ENCODE measurements at places on chromosomes 5 and 9. TPM values are rescaled to one million over a fixed set of nuclear protein-coding genes. Genes with fewer than 3 reads are reported as not detected.

Gene PCDHA4
- 10.7 TPM for polyA plus RNA-seq

Gene PCDHA1
- polyA plus RNA-seq = 5.3 TPM

Gene SPATA31D4
- polyA plus RNA-seq = not detected

Gene FAF2
- polyA plus RNA-seq = 44.3 TPM

Gene OTP
- not detected for polyA plus RNA-seq

Gene FOXD4
- polyA plus RNA-seq = not detected

Gene ADGRV1
- 36.2 TPM for polyA plus RNA-seq

Gene DMAC1
- 101 TPM for polyA plus RNA-seq

Gene BNIP1
- 42.9 TPM for polyA plus RNA-seq

Gene PCDHGA6
- polyA plus RNA-seq = 0.30 TPM

Gene SERF1B
- 201 TPM for polyA plus RNA-seq

Gene OSMR
- polyA plus RNA-seq = 3.1 TPM

Gene EEIG1
- polyA plus RNA-seq = 4.2 TPM

Gene MYMK
- not detected for polyA plus RNA-seq

Gene IL5
- polyA plus RNA-seq = not detected

Gene BTNL9
- not detected for polyA plus RNA-seq

Gene DDX4
- not detected for polyA plus RNA-seq

Gene IRX2
- 2.1 TPM for polyA plus RNA-seq

Gene UNC5A
- not detected for polyA plus RNA-seq

Gene CARD6
- polyA plus RNA-seq = not detected

Gene PIP5KL1
- polyA plus RNA-seq = not detected

Gene HCN1
- polyA plus RNA-seq = 103 TPM

Gene GCNT4
- 0.45 TPM for polyA plus RNA-seq

Gene ZDHHC11
- 3.3 TPM for polyA plus RNA-seq

Gene NEURL1B
- not detected for polyA plus RNA-seq

Gene NDST1
- polyA plus RNA-seq = 0.81 TPM

Gene SHISAL2B
- polyA plus RNA-seq = not detected

Gene SLC4A9
- 0.11 TPM for polyA plus RNA-seq
